Brain microvascular endothelial cell (primary cell): ENCODE measurements at places on chromosomes 2 and 18.

DNA sequence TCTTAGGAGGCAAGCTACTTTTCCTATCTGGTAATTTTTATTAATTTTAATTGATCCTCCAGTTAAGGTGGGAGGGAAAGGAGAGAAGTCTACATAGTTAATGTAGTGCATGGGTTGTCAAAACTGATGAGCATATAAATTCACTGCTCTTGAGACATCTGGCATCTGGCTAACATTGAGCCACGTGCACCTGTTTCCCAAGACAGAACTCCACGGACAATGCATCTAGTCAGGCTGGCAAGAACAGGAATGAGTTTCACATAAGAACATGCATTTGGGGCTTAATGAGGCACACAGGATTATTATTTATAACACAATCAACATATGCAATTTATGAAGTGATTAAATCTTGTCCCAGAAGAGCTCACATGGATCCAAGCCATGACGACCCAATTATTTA is 16.2 kb upstream of the RAB1A start:
- DNase-seq: no peak

- no peak for DNase-seq
These were observed 4.3 kb upstream of the TP53I3 start for GRCh38 chr2:24088821-24089359.

- DNase-seq: no peak
These were observed 111.2 kb downstream of the PRPF40A start for GRCh38 chr2:152606081-152606480.

GRCh38 chr2:165466386-165466785 is 3.1 kb upstream of the CSRNP3 start:
- DNase-seq: no peak

GRCh38 chr2:3289526-3289925 is 88.1 kb downstream of the EIPR1 start:
- DNase-seq: no peak

- DNase-seq: no peak
These were observed 10.4 kb upstream of the ZNF512 start for GRCh38 chr2:27572439-27572838.

DNA sequence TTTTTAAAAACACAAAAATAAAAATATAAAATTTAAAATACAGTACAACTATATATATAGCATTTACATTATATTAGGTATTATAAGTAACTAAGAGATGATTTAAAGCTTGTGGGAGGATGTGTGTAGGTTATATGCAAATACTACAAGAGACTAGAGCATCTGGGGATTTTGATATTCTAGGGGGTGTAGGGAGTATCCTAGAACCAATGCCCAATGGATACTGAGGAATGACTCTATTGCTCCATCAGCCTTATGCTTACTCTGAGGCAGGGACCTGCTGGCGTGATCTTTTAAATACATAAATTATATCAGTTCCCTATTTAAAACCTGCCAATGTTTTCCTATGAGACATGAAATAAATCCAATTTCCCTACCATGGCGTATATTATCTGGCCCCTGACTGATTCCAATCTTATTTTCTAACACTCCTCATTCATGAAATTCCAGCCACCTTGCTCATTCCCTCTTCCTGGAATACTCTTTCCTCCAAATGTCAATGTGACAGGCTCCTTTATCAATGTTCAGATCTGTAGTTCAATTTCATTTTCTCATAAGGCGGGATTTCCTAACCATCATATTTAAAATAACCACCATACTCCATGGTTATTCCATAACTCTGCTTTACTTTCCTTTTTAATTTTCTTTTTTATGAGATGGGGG is 22.2 kb downstream of the SP3 start:
- no peak for DNase-seq

- no peak for DNase-seq
These were observed 598.3 kb upstream of the REG3G start for GRCh38 chr2:78427170-78427569.

DNA sequence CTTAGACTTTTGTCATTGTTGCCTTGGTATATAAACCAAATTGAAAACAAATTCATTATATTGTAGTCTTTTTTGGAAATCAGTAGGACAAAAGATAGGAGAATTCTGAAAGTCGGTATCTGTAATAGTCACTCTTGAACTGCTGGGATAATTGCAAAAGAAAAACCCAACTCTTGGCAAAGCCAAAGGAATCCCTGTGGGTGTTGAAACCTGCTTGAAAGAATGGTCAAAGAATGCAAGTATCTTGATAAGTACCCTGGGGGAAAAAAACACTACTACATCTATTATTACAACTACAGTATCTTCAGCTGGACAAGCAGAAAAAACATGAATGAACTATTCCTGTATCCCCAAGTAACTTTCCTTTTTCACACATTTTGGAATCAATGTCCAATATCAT is 7.3 kb upstream of the FAM237A start:
- no peak for DNase-seq

- DNase-seq: no peak
These were observed 57.1 kb downstream of the TRABD2A start for GRCh38 chr2:84823788-84824187.

GRCh38 chr2:40955042-40955441 is 503.2 kb upstream of the SLC8A1 start:
- peak; percentile 3 for DNase-seq

- no peak for DNase-seq
These were observed 51.0 kb downstream of the NBAS start for GRCh38 chr2:15510131-15510530.

DNA sequence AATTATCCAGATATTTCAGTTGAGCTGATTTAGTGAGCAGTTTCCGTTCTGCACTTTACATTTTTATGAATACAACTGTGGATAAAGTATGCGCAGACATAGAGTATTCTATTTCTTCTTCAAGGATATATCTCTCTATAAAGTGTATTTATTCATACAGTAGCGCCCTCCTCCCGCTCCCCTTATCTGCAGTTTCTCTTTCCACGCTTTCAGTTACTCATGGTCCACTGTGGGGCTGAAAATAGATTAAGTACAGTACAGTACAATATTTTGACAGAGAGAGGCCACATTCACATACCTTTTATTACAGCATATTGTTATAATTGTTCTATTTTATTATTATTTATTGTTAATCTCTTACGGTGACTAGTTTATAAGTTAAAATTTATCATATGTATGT is 19.7 kb upstream of the FHL2 start:
- DNase-seq: no peak

DNA sequence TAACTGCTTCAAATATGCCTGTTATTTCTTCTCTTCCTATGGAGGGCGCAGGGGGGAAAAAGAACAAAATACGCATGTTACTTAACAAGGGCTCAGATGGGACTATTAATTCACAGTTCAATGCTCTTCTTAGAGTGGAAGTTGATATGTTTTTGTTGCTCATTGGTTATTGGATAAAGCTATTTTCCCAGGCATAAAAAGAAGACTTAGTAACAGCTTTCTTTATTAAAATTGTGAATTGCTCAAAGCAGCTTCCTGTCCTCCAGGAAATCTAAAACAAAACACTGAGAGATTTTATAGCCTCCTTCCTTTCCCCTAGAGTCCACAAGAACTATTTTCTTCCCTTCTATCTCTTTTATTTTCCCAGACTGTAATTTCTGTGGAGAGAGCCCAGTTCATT is 180.8 kb downstream of the SH3BP4 start:
- no peak for DNase-seq

DNA sequence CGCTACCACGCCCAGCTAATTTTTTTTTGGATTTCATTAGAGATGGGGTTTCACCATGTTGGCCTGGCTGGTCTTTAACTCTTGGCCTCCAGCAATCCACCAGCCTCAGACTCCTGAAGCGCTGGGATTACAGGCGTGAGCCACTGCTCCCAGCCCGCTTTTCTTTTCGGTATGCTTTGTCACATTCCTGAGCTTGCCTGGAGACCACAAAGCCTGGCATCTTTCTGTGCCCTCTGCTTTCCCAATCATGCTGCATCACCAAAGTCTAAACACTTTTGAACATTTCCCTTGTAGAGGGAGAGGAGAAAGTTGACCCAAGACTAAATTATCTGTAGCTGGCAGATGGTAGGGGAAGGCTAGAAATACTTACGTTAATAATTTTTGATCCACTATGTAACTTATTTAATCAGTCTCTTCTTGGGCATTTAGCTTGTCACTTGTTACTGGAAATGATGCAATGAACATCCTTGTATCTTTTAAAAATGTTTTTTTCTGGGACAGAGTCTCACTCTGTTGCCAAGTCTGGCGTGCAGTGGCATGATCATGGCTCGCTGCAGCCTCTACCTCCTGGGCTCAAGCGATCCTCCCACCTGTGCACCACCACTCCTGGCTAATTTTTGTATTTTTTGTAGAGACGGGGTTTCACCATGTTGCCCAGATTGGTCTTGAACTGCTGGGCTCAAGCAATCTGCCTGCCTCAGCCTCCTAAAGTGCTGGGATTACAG is 2.7 kb upstream of the NPC1 start:
- DNase-seq: no peak

DNA sequence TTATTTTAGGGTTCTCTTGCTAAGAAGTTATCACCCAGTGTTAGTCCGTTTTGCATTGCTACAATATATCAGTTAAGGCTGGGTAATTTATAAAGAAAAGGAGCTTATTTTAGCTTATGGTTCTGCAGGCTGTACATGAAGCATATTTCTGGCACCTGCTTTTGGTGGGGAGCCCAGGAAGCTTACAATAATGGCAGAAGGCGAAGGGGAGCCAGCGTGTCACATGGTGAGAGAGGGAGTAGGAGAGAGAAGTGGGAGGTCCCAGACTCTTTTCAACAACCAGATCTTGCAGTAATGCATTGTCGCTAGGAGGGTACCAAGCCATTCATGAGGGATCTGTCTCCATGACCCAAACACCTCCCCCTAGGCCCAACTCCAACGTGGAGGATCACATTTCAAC is 688.8 kb upstream of the PIK3C3 start:
- DNase-seq: no peak

- no peak for DNase-seq
These were observed 261.1 kb upstream of the ZEB2 start for GRCh38 chr2:144780983-144781382.

DNA sequence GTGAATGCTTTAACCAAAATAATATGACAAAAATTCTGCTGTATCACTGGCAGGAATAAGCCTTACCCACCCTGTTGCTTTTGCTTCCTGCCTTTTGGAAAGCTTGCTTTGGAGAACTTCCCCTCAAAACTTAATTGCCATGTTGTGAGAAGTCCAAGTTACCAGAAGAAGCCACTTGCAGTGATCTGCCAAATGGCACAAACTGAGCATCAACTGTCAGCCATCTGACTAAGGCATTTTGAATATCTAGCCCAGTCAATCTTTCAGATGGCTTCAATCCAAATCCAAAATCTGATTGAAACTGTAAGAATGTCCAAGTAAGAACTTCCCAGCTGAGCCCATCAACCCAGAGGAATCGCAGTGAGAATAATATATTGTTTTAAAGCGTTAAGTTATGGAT is 216.5 kb upstream of the ZC3H15 start:
- no peak for DNase-seq
